Suppressor macrophage (primary cell): ENCODE measurements at places on chromosomes 5 and 9.

DNA sequence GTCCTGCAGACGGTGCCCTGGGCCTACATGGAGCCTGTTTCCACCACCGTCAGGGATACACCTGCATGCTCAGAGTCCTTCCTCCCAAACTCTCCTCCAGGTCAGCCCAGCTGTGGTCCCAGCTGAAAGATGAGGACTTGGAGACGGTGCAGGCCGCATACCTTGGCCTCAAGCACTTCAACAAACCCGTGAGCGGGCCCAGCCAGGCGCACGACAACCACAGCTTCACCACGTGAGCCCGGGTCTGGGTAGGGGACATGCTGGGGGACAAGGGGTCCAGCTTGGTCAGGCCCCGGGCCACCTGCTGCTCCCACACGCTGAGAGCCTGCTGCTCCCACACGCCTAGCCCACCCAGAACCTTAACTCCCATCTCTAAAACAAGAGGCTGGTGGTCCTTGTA is 16.6 kb upstream of the CARD19 start:
- DNase-seq = no peak

- no peak for DNase-seq
These were observed 51.2 kb upstream of the RPS23 start for GRCh38 chr5:82329393-82329792.

- no peak for DNase-seq
These were observed 254.2 kb downstream of the TRIM32 start for GRCh38 chr9:116941266-116941665.

DNA sequence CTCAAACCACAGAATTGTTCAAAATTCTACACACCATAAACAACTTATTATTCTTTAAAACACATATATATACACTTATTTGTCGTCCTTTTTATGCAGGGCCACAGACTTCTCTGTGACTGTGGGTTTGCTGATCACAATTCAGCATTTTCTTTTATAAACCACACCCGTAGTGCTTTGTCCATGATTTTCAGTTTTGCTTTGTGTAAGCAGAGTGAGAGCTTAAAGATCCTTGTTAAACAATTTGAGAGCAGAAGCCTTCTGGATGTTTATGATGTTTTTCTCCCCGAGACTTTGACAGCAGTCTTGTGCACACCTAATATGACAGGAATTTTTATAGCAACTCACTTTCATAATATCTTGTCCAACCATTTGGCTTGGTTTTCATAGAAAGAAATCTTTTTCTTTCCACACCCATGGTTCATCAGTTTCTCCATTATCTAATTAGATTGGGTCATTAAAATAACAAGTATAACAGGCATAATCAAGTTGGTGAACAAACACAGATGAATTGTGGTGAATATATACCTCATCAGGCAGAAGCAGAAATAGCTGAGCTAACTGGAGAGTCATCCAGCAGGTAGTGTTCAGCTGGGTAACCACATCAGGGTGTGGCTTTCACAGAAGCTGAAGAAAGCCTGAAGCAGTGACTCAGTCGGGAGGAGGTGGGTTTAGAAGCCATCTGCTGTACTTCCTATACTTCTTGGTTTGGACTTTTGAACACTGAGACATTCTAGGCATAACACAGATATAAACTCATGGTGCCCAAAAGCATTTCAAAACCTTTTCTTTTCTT is 232.8 kb downstream of the DOCK8 start:
- no peak for DNase-seq

- DNase-seq = no peak
These were observed 226.1 kb downstream of the SLIT3 start for GRCh38 chr5:169074839-169075238.

- no peak for DNase-seq
These were observed 19.3 kb upstream of the RXRA start for GRCh38 chr9:134306636-134307600.

GRCh38 chr5:73160239-73160671 is 12.7 kb upstream of the TMEM174 start:
- DNase-seq = peak; percentile 1

DNA sequence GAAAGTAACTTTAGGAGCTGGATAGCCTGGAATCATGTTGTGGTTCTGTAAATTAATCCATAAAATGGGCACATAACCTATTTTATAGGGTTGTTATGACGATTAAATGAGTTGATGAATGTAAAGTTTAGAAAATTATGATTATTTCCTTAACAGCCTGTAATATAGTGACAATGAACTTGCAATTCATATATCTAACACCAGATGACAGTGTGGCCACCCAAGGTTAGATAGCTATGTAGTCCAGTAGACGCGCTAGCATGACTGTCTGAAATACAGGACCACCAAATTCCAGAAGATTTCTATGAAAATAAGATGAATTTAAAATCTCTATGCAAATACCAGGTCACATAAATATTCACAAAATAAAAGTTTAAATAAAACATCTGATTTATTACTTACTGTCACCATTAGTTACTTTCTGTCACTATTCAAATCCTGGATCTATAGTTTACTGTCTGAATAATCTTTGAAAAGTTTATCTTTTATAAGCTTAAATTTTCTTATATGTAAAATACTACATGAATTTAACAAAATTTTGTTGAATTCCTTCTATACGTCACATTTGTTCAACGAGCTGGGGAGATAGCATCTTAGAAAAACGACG is 26.1 kb upstream of the MACIR start:
- peak; percentile 74 for DNase-seq

GRCh38 chr5:101686536-101687157 is 609.4 kb downstream of the SLCO4C1 start:
- DNase-seq = no peak
